Cerebellum (tissue), 4 donors: ENCODE measurements at places on chromosomes 13 and 19.

GRCh38 chr19:58252102-58252685, 23.5 kb downstream of the ZNF544 start:
- no peak for DNase-seq

DNA sequence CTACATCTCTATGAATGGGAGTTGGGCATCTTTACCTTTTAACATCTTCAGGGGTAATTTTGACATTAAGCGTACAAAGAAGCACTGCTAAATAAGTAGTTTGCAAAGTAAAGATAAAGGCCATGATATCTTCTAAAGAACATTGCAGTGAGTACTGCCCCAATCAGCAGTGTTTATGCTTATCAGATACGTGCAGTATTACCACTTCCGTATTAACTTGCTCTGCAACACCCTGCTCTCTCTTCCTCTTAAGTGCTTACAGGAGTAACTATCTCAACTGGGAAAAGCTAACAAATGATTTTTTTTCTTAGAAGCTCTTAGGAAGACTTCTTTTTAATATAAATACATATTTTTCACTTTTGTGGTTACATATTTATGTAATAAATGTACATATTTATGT, 793.7 kb upstream of the SLC10A2 start:
- DNase-seq, result no peak

DNA sequence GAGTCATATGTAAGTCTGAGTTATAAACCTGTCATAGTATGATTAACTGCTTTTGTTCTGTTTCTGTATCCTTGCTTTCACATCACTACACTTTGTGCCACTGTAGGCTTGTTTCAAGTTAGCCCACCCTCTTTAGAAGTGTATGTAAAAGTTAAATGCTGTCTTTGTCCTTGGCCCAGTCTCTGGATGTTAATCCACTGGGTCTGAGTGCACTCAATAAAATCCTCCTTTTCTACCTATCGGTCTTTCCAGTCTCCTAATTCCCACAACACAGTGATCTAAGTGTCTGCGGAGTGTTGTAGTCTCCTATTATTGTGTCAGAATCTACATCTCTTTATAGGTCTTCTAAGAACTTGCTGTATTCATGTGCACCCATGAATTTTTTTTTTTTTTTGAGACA, 14.1 kb downstream of the ZNF429 start:
- DNase-seq, result no peak

- no peak for DNase-seq
Observed at GRCh38 chr19:750640-751423, at the start of gene MISP. Gene MISP (plus strand): TSS chr19:751112. CDS start chr19:756947, 5,835 bp downstream.

- DNase-seq, result no peak
Observed at GRCh38 chr13:41837629-41838028, 123.3 kb downstream of the VWA8 start.

DNA sequence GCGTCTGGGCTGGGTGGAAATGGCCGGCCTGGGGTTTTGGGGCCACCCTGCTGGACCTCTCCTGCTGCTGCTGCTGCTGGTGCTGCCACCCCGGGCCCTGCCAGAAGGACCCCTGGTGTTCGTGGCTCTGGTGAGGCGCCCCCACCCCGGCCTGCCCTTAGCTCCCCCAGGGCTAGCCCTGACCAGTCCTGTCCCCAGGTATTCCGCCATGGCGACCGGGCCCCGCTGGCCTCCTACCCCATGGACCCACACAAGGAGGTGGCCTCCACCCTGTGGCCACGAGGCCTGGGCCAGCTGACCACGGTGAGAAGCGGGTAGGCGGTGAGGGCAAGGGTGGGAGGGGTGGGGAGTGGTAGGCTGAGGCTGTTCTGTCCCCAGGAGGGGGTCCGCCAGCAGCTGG, at the start of gene ACP4:
TSS of gene ACP4 (plus strand) at position 20 of the 400 bp plus-strand sequence. CDS start at position 20, 0 bp downstream.
- no peak for DNase-seq

- DNase-seq, result no peak
Observed at GRCh38 chr13:24662195-24663088, 17.8 kb upstream of the ATP12A start.

GRCh38 chr13:77513719-77514335, 21.7 kb upstream of the SCEL start:
- no peak for DNase-seq

GRCh38 chr13:31032528-31033113, 100.2 kb downstream of the TEX26 start:
- no peak for DNase-seq

DNA sequence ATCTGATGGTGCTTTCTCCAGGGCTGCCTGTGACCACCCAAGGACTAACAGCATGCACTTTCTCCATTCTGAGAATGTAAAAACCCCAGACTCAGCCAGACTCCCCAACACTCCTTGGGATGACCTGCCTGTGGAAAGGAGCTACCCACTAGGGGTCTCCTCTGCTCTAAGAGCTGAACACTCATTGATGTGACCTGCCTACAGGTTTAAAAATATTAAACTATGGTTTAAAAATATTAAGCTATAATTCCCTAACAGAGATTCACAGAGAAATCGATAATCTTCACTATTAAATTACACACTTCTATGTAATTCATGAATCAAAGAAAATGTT, 696.2 kb upstream of the SLITRK5 start:
- DNase-seq, result no peak

DNA sequence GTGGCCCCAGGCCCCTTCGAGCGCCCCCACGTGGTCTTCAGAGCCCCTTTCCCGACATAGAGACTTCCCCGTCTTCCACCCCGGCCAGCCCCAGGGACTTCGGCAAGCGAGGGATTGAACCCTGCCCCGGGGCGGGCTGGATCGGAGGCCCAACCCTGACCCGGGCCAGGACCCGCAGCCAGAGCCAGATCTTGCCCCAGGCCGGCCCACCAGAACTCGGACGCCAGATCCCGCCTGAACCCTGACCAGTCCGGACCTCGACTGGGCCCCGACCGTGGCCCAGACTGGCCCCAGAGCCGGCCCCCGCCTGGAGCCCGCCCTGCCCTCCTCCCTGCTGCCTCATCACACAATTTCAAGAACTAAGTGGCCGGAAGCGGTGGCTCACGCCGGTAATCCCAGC, 253 bp upstream of the TPTE2 start:
- no peak for DNase-seq

DNA sequence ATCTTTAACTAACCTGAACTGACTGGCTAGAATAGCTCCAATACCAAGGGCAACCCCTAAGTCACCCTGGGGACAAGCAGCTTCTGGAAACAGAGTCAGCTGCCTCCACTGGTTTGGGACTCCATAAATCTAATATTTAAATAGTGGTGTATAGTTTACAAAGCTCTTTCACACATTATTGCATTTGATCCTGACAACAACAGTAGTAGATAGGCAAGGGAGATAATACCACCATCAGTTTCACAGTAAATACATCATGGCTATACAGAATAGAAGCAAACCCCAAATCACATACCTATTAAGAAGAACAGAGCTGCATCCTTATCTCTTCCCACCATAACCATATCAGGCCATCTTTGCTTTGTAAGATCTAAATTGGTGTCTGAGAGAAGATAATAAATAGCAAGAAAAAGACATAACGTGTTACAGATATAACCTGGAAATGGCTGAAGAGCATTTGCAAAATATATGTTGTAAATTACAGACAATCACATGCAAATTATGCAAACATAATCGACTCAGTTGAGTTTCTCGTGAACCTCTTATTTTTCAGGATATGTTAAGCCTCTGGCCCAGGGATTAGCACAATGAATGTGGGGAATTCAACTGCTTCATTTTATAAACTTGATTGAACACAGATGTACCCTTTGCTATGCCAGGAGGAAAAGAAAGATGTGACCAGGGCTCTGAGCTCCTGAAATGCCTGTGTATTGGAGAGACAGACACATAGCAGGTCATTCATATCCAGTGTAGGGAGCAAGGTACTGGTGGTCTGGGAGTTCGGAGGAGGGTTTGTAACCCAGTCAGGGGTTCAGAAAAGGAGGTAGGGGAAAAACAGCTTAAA, 142.5 kb downstream of the SLC7A1 start:
- no peak for DNase-seq

- DNase-seq, result no peak
Observed at GRCh38 chr13:99911069-99911964, 60.2 kb downstream of the ZIC5 start.
